Foreskin keratinocyte (primary cell): ENCODE measurements at places on chromosomes 11 and 22. TPM values are rescaled to one million over a fixed set of nuclear protein-coding genes. Genes with fewer than 3 reads are reported as not detected.

TBC1D10A gene
- 15.0 and 16.2 TPM in 2 replicates for total RNA-seq

KLHL35 gene
- total RNA-seq = 0.25 and 0.95 TPM in 2 replicates

TPBGL gene
- total RNA-seq = not detected in 2 replicates

GRIK4 gene
- total RNA-seq = not detected in 2 replicates

OR52E1 gene
- total RNA-seq = not detected in 2 replicates

TUB gene
- total RNA-seq = 2.4 and 2.5 TPM in 2 replicates

DTX4 gene
- total RNA-seq = 5.7 and 6.2 TPM in 2 replicates

NXPE4 gene
- total RNA-seq = not detected in 2 replicates

TOM1 gene
- 9.0 and 10.0 TPM in 2 replicates for total RNA-seq

SCT gene
- total RNA-seq = not detected in 2 replicates

OR4A16 gene
- not detected in 2 replicates for total RNA-seq

OR8G5 gene
- not detected in 2 replicates for total RNA-seq

MSANTD2 gene
- total RNA-seq = 5.4 and 6.1 TPM in 2 replicates

WNT7B gene
- total RNA-seq = 9.5 and 41.8 TPM in 2 replicates

RAB38 gene
- 57.5 and 75.2 TPM in 2 replicates for total RNA-seq

MYBPC3 gene
- not detected in 2 replicates for total RNA-seq

FAM118B gene
- total RNA-seq = 20.9 and 21.6 TPM in 2 replicates

CARD18 gene
- 0.48 and 0.78 TPM in 2 replicates for total RNA-seq

TSSK2 gene
- total RNA-seq = not detected in 2 replicates

SAMM50 gene
- 53.2 and 55.0 TPM in 2 replicates for total RNA-seq

APOL5 gene
- total RNA-seq = not detected in 2 replicates

SEPTIN5 gene
- total RNA-seq = 4.8 and 6.1 TPM in 2 replicates

OR8U1 gene
- not detected in 2 replicates for total RNA-seq

OR5A1 gene
- not detected in 2 replicates for total RNA-seq

MS4A6A gene
- total RNA-seq = not detected in 2 replicates

CCDC81 gene
- 0.14 and 0.17 TPM in 2 replicates for total RNA-seq

APOBEC3A gene
- total RNA-seq = not detected in 2 replicates
